ENCODE measurements at places on chromosomes 1 and 21.

- no peak for DNase-seq
These were observed 41.8 kb upstream of the POFUT2 start for GRCh38 chr21:45329261-45330074.

- DNase-seq = no peak
These were observed 45.5 kb upstream of the VANGL1 start for GRCh38 chr1:115596080-115596780.

GRCh38 chr1:25737130-25737529, 62.9 kb upstream of the SELENON start:
- no peak for DNase-seq

DNA sequence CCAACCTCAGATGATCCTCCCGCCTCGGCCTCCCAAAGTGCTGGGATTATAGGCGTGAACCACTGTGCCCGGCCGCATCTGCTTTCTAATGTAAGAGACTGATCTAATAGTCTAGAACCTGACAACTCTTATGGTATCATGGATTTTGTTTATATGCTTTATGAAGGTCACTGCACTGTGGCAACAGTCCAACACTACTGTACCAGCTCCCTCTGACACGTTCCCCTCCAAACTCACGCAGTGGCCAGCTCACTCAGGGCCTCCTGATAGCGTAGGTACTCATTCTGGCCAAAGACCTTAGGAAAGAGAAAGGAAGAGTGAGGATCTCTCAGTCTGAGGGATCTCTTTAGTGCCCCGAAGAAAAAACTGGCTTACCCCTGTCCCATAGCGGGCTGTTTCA, 6.0 kb upstream of the CFAP141 start:
- no peak for DNase-seq

DNA sequence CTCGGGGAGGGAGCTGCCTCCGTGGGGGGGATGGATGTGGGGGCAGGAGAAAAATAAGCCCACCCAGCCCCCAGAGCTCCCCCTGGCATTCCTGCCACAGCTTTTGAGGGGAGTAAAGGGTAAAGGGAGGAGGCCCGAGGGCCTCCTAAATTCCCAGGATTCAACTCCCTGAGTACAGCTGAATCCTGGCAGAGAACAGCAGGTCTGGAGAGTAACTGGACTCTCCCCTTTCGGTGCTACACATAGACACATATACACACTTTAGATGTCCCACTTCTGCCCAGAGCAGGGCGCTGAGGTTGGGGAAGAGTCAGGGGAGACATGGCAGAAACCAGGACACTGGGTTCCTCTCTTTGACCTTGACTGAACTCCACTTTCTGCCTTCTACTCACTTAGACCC, 3.0 kb downstream of the KIRREL1 start:
- DNase-seq = no peak

GRCh38 chr1:151519667-151520066, 8.5 kb downstream of the CGN start:
- DNase-seq = no peak

DNA sequence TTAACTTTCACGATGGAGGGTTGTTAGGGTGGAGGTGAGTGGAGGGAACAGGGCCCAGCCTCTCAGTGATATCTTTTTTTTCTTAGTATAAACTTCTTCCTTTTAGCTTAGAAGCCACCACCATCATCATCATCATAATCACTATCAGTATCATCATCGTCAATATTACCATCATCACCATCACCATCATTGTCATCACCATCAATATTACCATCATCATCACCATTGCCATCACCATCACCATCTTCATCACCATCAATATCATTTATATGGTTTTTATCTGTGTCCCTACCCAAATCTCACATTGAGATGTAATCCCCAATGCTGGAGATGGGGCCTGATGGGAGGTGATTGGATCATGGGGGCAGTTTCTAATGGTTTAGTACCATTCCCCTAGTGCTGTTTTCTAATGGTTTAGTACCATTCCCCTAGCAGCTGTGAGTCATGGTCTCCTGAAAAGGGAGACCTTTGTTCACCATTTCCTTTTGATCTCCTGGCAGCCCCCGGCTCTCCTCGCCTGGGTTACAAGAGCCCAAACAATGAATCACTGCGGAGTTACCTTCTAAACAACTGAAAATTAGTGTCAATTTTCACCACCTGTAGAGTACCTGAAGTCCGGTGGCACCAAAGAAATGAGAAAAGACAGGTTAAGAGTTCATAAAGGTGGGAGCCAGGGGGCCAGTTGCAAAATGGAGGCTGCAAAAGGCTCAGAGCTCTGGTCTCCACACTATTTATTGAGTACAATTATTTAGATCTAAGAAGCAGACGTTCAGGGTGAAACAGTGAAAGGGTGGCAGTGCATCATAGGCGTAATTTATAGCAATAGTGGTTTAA, 3.1 kb upstream of the PLA2G2E start:
- DNase-seq = no peak

DNA sequence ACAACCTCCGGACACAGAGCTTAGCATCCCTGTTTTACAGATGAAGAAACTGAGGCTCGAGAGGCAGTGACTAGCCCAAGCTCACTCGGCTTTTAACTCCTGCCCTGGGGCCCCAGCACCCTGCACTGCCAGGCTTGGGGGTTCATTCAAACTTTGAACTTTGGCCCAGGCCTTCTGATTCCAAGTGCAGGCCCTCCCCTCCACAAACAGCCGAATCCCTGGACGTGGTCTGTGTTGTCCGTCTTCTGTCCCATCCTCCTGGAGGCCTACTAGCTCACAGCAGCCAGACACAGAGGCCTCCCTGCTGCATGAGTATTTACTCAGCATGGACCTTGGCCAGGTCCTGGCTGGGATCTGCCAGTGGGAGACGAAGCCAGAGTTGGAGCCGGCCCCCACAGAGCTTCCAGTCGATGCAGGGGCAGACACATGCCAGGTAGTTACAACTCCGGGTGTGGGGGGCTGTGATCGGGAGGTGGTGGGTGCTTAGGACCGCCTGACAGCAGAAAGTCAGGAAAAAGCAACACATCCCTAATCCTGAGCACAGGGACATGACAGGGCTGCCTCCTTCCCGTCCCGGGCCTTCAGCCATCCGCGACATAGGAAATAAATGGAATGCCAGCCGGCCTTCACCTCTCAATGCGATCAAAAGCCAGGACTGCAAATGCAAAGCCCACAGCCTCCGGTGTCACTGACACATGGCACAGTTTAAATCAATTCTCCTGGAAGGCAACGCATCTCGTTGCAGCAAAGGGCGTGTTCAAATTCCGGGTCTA, 7.4 kb downstream of the IFFO2 start:
- no peak for DNase-seq

DNA sequence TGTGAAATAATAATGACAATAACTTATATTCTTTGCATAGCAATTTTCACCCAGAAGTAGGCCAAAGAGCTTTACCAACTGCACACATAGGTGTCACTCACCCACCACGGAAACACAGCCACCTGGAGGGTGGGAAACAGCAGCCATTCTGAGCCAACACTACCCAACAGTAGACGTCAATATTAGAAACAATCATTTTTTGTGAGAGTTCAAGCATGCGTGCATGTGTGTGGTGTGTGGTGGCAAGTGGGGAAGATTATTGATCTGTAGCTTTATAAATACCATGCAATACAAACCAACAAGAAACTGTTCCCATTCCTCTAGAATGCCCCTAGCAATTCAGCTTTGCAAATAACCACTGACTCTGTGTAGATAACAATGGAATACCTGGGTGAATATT, 19.1 kb downstream of the PROX1 start:
- DNase-seq = no peak

- DNase-seq = no peak
These were observed 60.7 kb downstream of the ACOT7 start for GRCh38 chr1:6332821-6333220.

- no peak for DNase-seq
These were observed 416.1 kb downstream of the NPHP4 start for GRCh38 chr1:5576011-5576672.

GRCh38 chr1:220957233-220957605, 78.0 kb downstream of the HLX start:
- DNase-seq = no peak

- no peak for DNase-seq
These were observed 736 bp upstream of the BARHL2 start for GRCh38 chr1:90717665-90718410.

GRCh38 chr1:197464044-197464443, 196.0 kb downstream of the CRB1 start:
- DNase-seq = no peak

- no peak for DNase-seq
These were observed 48.9 kb upstream of the TADA1 start for GRCh38 chr1:166924823-166925541.

DNA sequence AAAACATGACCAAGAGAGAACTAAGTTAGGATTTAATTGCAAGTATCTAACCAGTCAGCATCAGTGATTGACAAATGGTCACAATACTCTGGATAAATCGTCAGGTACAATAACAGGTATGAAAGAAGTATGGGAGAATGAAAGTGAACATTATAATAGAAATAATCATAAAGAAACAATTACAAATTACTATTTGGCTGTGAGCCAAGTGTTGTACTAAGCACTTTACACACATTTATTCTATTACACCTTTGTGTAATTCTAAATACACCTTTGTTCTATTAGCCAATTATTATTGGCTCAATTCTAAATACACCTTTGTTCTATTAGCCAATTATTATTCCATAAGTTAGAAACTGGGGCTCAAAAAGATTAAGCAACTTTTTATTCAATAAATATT, 114.7 kb downstream of the KCNH1 start:
- no peak for DNase-seq

DNA sequence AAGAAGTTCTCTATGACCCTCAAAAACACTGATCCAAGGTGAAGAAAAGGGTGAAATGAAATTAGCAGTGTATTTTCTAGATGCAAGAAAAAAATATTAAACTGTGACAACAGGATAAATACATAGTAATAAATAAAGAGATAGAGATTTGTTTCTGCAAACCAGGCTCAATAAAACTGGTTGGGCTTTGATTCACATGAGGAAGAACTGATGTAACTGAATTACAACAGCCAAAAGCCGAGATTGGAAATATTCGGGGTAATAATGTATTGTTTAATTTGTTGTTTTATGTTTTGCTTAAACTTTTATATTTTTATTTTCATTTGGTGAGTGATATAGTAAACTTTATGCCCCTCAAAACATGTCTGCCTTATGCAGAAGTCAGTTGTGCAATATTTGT, 285.0 kb downstream of the BRINP3 start:
- DNase-seq = no peak

DNA sequence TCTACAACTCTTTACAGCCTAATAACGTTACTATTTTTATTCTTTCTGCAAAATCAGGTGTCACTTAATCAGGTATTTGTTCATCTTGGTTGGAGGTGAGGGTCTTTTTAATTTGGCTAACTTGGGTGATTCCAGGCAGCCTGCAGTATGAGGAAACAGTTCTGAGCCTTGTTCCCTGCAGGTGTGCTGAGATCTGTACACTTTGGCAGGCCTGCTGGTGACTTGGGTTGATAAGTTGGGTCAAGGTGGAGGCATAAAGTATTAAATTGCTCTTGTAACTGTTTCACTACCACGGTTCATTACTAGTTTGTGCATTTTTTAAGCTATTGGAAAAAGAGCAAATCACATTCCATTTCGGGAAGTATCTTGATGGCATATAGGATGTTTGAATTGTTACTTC, 10.0 kb downstream of the MAP3K21 start:
- no peak for DNase-seq
